GM23338 (cell line): ENCODE measurements at places on chromosomes 7 and 10. TPM values are rescaled to one million over a fixed set of nuclear protein-coding genes. Genes with fewer than 3 reads are reported as not detected.
A peak's percentile ranks its signal among the peaks of the same experiment; 100 is the strongest.

DNA sequence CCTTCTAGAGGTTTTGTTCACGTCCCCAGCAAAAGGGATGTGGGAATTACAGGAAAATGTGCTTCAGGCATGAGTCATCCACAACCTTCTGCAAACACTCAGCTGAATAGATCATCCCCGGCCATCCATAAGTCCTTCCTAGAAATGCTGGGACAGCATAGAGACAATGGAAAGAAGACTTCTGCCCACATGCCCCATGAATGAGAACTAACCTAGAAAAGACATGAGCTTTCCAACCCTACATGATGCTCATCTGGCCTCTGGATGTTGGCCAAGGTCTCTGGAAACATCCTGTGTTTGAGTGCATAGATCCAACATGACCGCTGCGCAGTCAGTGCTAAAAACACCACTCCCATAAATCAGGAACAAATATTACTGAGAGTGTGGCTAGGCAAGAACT lies 277.5 kb downstream of the PLXNA4 start:
- H3K4me1 ChIP-seq = no peaks in the 10 kb centered on the region
- no peaks in the 10 kb centered on the region for H3K36me3 ChIP-seq
- H3K4me3 ChIP-seq = no peak overlapping the region
- no peak for DNase-seq
- no peaks in the 10 kb centered on the region for H3K27me3 ChIP-seq
- H3K27ac ChIP-seq = no peak overlapping the region

DNA sequence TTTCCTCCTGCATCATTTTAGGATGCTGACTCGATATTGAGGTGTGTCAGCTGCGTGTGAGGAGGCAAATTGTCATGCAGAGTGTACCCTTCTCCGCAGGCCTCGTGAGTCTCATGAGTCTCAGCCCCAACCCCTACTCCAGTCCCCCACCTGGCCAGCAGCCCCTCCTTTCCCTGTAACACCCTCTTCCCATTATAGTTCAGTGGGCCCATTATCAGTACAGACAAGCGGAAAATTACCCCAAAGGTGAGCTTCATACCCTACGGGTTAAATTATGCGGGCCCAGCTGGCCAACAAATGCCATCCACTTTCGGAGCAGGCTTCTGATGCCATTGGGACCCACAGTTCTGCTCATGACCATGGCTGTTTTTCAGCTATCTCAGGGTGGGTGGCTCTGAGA lies 25.2 kb downstream of the SFTPD start:
- H3K27me3 ChIP-seq = no peaks in the 10 kb centered on the region
- no peaks in the 10 kb centered on the region for H3K36me3 ChIP-seq
- DNase-seq = no peak
- no peak overlapping the region for H3K4me3 ChIP-seq
- no peaks in the 10 kb centered on the region for H3K4me1 ChIP-seq

DNA sequence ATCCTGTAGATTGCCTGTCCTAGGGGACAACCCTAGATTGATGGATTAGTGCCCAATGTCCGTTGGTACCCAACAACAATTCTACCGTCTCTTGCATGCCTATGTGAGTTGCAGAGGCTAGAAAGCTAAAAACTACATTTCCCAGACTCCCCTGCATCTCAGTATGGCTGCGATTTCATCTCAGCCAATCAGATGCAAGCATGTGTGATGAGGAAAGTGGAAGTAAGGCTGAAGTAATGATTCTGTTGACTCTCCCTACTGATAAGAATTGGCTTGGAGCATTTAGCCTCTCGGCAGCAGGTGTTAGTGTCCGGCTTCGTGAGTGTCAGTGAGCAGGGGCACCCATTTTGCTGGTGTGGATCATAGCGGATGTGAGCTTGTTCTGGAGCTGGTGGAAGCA lies 171.9 kb downstream of the FGFR2 start:
- H3K27ac ChIP-seq = no peak overlapping the region
- H3K4me3 ChIP-seq = no peak overlapping the region

GRCh38 chr10:43965918-43966570 lies 317.4 kb upstream of the ZNF32 start:
- H3K4me3 ChIP-seq = no peak overlapping the region
- no peaks in the 10 kb centered on the region for H3K27me3 ChIP-seq
- H3K4me1 ChIP-seq = no peaks in the 10 kb centered on the region
- no peak for DNase-seq
- H3K27ac ChIP-seq = no peak overlapping the region
- H3K36me3 ChIP-seq = no peaks in the 10 kb centered on the region

DNA sequence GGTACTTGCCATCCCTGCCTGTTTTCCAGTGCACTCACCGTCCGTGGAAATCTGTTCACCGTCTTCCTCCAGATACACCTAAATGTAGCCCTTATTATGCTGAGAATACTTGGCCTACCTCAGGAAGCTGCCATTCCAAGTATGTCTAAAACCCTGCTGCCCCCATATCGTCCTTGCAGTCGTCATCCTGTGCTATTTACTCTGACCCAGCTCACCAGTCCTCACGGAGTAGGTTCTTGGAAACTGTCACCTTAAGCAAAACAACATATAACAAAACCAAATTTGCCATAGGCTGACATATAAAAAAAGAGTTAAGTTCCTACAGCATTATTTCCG lies 880 bp upstream of the PIP4K2A start:
- H3K36me3 ChIP-seq = no peaks in the 10 kb centered on the region
- H3K27ac ChIP-seq = no peak overlapping the region
- peak overlapping the region; percentile 67 for H3K4me3 ChIP-seq
- H3K27me3 ChIP-seq = peaks cover 11% of the 10 kb centered on the region
- no peak for DNase-seq

DNA sequence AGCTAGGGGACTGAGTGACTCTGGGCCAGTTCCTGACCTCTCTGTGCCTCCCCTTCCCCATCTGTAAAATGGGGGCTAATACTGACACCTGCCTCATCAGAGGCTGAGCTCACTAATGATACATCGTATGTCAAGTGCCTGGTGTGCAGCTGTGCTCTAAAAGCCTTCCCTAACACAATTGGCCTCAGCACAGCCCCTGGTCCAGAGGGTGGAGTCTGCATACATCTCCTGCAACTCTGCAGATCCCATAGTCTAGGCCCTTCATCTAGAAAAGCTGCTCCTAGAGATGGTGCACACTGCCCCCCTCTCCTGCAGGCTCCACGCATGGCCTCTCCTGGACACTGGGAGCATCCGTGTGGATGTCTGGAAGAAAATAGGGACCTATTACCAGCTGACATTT lies 255.0 kb downstream of the RPS24 start:
- no peaks in the 10 kb centered on the region for H3K27me3 ChIP-seq
- H3K36me3 ChIP-seq = no peaks in the 10 kb centered on the region
- no peak overlapping the region for H3K4me3 ChIP-seq

DNA sequence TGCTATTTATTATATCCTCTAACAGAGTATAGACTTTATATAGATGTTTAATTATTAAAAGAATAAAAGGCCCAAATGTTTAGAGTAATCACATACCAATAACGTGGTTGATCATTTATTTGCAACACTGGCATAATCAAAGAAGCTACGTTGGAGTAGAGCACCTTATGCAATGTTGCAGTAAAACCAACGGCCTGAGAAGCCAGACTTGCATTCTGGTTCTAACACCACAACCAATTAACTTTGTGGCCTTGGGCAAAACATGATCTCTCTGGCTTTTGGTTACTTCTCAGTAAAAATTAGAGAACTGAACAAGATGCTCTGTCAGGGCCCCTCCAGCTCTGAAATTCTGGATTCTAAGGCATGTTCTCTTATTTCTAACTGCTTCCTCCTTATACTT lies 476.2 kb downstream of the GRM8 start:
- peaks cover 15% of the 10 kb centered on the region for H3K4me1 ChIP-seq
- no peaks in the 10 kb centered on the region for H3K36me3 ChIP-seq
- no peak overlapping the region for H3K4me3 ChIP-seq
- H3K27me3 ChIP-seq = no peaks in the 10 kb centered on the region
- H3K27ac ChIP-seq = no peak overlapping the region
- DNase-seq = no peak

DNA sequence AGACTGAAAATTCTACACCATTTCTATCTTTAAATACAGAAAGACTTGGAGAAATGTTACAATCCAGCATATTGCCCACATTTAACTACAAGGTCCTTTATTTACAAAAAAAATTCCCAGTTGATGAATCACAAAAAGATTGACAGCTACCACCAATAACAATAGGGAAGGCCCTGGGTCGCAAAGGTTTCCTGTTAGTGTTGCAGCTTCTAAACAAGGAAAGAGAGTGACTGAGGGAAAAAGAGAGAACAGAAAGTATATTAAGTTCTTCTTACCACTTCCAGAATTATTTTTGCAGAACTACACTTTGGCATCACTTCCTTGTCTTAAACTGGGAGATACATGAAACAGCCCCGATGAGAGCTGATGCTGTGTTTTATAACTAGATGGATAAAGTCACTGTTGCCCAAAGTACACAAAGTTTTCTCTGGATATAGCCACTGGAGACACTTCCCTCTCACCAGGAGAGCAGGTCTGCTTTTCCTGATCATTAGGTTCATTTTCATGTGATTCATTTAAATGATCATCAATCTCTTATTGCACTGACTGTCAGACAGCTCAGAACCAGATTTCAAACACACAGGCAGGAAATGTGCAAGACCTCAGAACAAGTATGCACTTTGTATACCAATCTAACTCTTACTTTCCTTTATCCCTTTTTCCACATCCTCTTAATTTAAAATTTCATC lies 57.0 kb downstream of the SHTN1 start:
- DNase-seq = peak; percentile 74
- H3K36me3 ChIP-seq = no peaks in the 10 kb centered on the region
- H3K27me3 ChIP-seq = no peaks in the 10 kb centered on the region
- 0 out of 2 replicates have a peak overlapping the region, but pooled peaks have one; percentile 0 for H3K4me3 ChIP-seq
- H3K4me1 ChIP-seq = peaks cover 16% of the 10 kb centered on the region; the same call in 1 of the 2 replicates
- H3K27ac ChIP-seq = peak overlapping the region; percentile 23

GRCh38 chr10:77801474-77802161 lies 124.9 kb downstream of the DLG5 start:
- H3K4me1 ChIP-seq = peaks cover 28% of the 10 kb centered on the region
- H3K36me3 ChIP-seq = peaks cover 29% of the 10 kb centered on the region
- peak overlapping the region; percentile 59 for H3K27ac ChIP-seq
- H3K4me3 ChIP-seq = no peak overlapping the region
- no peaks in the 10 kb centered on the region for H3K27me3 ChIP-seq
- no peak for DNase-seq

GRCh38 chr7:80642871-80643270 lies 4.4 kb downstream of the CD36 start:
- DNase-seq = no peak
- no peak overlapping the region for H3K4me3 ChIP-seq
- H3K36me3 ChIP-seq = no peaks in the 10 kb centered on the region
- H3K27me3 ChIP-seq = no peaks in the 10 kb centered on the region

GRCh38 chr7:115775981-115776380 lies 254.6 kb downstream of the TFEC start:
- no peak overlapping the region for H3K27ac ChIP-seq
- H3K4me1 ChIP-seq = peaks cover 4% of the 10 kb centered on the region; the same call in 1 of the 2 replicates
- H3K36me3 ChIP-seq = no peaks in the 10 kb centered on the region
- H3K27me3 ChIP-seq = no peaks in the 10 kb centered on the region
- no peak overlapping the region for H3K4me3 ChIP-seq

- no peak for DNase-seq
- H3K4me1 ChIP-seq = peaks cover 12% of the 10 kb centered on the region; the same call in 1 of the 2 replicates
- no peak overlapping the region for H3K4me3 ChIP-seq
- H3K36me3 ChIP-seq = no peaks in the 10 kb centered on the region
- no peaks in the 10 kb centered on the region for H3K27me3 ChIP-seq
- no peak overlapping the region for H3K27ac ChIP-seq
Observed at GRCh38 chr7:13115855-13116254, 428.4 kb downstream of the ARL4A start.

DNA sequence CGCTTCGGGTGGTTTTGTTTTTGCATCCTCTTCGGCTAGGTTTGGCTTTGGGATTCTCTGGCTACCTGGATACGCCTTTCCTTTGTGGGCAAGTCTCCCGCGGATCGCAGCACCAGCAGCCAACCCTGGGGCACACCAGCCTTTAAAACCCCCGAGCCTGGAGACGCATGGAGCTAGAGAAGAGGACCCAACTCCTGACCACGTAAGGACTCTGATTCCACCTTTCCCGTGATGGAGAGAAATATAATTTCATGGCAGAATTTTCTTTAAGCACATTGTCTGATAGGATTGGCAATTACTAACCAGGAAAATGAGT lies 535.4 kb upstream of the GALNT17 start:
- H3K36me3 ChIP-seq = 0 out of 2 replicates have a peak, but pooled peaks cover 3% of the 10 kb centered on the region
- peaks cover 18% of the 10 kb centered on the region for H3K4me1 ChIP-seq
- H3K27me3 ChIP-seq = peaks cover 67% of the 10 kb centered on the region
- H3K27ac ChIP-seq = no peak overlapping the region
- no peak for DNase-seq

GRCh38 chr10:71402005-71402404 lies 5.3 kb downstream of the CDH23 start:
- H3K27ac ChIP-seq = no peak overlapping the region
- peaks cover 35% of the 10 kb centered on the region for H3K27me3 ChIP-seq
- no peak for DNase-seq
- peaks cover 16% of the 10 kb centered on the region for H3K4me1 ChIP-seq

SCIN gene
- 0.80 and 5.8 TPM in 2 replicates for total RNA-seq

KEL gene
- total RNA-seq = 3.6 TPM in 1 of 2 replicates, not detected in the other

CYP2C18 gene
- total RNA-seq = 0.63 and 0.97 TPM in 2 replicates

ZNF727 gene
- not detected in 2 replicates for total RNA-seq

POP7 gene
- total RNA-seq = 87.3 and 110 TPM in 2 replicates

MSS51 gene
- 3.9 and 5.1 TPM in 2 replicates for total RNA-seq

WDR37 gene
- 9.7 and 10.2 TPM in 2 replicates for total RNA-seq

FXYD4 gene
- total RNA-seq = not detected in 2 replicates

TFEC gene
- 0.04 TPM in 1 of 2 replicates, not detected in the other for total RNA-seq

WNT2 gene
- not detected in 2 replicates for total RNA-seq

CYP2E1 gene
- 0.74 and 2.2 TPM in 2 replicates for total RNA-seq
